ENCODE measurements at places on chromosomes 2 and 18.
A peak's percentile ranks its signal among the peaks of the same experiment; 100 is the strongest.

DNA sequence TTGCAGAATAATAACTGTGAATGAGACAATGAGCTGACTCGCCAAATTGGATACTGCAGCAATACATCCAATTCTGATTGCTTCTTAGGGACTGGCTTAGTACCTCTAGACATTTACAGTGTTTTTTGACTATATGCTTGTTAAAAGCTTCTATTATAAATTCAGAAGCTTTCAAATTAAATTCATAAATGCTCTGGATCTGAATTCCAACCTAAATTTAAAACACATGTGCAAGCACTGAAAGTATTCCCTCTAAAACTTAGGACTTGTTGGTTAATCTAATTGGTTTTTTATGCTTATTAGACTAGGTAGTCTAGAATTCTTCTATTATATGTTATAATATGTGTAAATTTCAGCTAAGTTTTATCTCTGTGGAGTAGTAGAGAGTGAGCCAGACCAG is 306.9 kb downstream of the CPS1 start:
- no peak for DNase-seq

DNA sequence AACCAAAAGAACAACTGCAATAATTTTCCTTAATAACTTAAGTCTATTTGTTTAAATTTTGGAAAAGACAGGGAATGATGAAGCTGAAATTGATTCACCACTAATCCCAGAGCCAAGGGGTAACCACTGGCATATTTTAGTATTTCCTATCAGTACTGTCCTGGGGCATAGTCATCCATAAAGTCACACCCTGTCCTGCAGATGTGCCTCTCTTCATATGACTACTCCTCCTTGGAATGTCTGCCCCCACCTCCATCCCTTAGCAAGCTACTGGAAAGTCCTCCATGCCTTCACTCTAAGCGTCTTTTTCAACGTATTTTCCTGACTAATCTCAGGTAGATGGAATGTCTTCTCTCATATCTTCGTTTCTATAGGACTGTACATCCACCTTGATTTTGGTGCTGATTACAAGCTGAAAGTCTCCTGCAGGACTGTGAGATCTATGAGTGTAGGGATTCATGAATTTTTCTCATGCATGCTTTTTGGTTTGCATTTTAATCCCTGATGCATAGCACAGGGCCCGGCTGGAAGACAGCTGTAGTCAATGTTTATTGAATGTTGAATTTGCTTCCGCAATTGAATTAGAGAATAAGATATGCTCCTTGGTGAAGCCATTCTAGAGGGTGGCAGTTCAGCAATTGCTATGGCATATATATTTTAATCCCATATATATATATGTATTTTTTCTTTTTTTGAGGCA is 85.6 kb downstream of the MOGAT1 start:
- no peak for DNase-seq

- DNase-seq = no peak
Observed at GRCh38 chr18:10453806-10454680, at the start of gene APCDD1. Gene APCDD1, plus strand, starts transcription at chr18:10454635. Its CDS starts 347 bp downstream, at chr18:10454982.

DNA sequence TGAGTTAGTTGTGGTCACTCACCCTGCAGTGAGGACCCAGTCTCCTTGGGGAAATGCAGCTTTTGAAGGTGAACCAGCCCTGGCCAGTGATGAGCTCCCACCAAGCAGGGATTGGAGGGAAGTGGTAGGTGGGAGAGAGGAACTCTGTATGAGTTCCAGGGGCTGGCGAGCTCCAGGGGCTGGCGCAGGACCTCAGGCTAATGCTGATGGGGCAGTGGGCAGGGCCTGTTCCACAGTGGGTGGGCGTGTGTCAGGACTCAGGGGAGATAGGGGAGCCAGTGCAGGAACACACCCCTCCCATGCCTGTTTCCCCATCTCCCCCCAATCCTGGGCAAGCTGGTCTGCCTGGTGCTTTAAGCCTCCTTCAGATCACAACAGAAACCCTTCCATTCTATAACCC is 208.4 kb downstream of the DYSF start:
- DNase-seq = no peak

- DNase-seq = no peak
Observed at GRCh38 chr2:119821266-119821665, 61.5 kb downstream of the PTPN4 start.

- DNase-seq = no peak
Observed at GRCh38 chr2:1309507-1309906, 103.8 kb upstream of the TPO start.

DNA sequence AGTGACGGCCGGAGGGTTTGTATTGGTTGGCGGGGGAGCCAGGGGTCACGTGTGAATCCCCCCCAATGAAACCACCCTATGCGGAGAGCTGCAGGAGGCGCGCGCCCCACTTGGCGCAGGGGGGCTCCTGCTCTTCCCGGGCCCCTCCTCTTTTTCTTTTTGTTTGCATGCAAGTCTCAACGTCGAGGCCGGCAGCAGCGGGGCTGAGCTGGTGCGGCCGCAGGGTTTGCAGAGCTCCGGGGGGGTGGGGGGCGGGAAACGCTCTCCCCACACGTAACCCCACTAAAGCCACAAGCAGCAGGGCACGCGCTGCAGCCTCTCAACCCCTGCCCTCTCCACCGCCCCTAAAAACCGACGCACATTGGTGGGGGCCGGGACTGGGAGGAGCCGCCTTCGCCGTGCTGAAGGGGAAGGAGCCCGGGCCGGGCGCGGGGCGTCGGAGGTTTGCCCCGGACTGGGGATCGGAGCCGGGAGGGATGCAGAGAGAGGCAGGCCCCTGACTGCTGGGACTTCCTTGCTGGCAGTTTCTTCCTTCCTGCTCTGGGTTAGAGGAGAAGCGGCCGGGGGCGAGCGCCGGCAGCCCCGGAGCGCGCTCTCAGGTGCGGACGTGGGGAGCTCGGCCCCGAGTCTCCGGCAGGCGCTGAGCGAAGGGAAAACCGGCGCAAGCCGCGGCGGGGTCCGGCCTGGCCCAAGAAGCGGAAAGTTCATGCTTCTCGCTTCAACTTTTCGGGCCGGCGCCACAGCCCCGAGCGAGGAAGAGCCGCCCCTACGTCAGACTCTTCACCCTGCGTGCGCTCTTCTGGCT is 864 bp downstream of the LBH start:
- peak; percentile 80 for DNase-seq

GRCh38 chr18:76322686-76323085 is 172.4 kb downstream of the ZNF516 start:
- no peak for DNase-seq

DNA sequence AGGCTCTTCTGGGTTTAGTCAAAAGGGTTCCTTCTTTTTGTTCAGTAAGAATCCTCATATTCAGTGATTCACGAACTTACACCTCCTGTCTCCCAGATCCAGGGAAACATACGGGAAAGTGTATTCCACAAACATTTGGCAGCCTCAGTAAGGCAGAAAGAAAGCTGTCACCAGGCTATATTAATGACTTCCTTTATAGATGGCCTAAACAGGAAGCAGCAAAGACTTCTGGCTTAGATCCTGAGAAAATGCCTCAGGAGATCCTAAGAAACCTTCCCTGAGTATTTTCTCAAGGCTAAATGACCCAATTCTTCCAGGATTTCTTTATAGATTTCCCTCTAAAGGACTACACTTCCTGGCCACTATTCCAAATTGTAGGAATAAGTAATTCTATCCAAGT is 1995.5 kb upstream of the CELF4 start:
- DNase-seq = no peak

DNA sequence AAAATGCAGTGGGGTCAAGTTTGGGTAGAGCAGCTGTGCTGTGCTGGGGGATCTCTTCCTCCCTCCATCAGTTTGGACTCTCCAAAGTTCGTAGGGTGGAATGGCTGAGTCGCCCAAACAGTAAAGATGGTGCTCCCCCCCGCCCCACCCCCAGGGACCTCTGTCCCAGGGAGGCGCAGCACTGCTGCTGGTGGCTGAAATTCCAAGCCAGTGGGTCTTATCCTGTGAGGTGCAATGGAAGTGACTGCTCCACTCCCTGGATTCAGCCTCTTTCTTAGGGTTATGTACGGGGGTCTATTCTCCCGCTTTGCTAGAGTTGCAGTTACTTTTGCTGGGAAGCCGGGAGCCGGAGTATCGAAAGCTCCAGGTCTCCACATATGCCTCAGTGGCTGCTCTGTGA is 97.5 kb upstream of the CTAGE1 start:
- no peak for DNase-seq

DNA sequence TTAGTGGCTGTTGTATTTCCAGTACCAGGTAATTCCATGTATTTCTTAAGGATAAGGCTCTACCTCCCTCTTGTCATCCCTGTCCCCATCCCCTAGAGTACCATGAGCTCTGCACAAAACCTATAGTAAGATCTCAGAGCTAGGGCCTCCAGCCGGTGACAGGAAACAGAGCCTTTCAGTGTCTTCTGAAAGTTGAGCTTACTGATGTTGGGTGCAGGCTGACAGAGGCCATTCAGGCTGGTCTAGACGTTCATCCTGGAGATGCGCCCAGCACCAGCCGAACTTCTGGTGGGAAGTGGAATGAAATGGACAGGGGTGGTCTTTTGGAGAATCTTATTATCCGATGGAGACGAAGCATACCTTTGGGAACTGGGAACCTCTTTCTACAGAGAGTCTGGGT is 16.7 kb upstream of the LYPD6B start:
- DNase-seq = no peak

DNA sequence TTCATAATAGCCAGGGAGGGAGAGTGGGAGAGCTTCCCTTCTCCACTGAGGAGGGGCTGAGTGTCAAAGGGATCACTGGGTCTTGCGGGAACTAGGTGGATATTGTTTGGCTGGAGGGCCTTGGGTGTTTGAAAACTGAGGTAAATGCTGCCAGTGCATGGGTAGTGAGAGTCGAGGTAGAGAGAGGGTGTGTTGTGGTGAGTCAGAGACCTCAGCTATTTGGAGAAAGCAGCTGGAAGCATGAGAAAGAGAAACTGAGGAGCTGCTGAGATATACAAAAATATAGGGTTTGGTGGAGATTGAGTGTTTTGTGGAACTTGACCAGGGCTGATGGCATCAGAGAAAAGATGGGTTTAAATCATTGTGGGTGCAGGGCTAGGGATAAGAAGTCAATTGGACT is 127.0 kb upstream of the CCDC195 start:
- DNase-seq = no peak

- DNase-seq = no peak
Observed at GRCh38 chr2:100571668-100572067, 8.9 kb downstream of the PDCL3 start.

Measured in activated T-cell treated with anti-CD3 and anti-CD28 coated beads, Interleukin-2, amount 50 U/mL, for 24 hours (primary cell).